ENCODE measurements at places on chromosomes 2 and 18.

DNA sequence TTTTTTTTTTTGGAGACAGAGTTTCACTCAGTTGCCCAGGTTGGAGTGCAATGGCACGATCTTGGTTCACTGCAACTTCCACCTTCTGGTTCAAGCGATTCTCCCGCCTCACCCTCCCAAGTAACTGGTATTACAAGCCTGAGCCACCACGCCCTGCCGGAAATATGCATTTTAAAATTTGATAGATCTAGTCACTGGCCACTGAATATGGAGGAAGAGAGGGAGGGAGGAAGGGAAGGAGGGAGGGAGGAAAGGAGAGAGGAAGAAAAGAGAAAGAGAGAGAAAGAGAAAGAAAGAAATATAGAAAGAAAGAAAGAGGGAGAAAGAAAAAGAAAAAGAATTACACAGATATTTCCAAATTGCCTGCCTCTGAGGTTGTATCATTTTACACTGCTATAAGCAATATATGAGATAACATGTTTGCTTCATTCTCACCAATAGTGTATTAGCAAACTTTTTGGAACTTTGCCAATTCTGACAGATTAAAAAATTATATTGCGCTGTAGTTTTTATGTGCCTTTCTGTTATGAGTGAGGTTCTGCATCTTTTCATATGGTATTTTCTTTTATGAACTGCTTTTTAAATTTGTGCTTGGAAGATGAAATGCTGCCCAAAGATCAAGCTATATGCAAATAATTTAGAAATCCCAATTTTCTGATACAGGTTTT is 161.2 kb upstream of the MAP3K20 start:
- no peak for DNase-seq

- no peak for DNase-seq
Measured at GRCh38 chr2:121019071-121019470, 265.9 kb downstream of the TFCP2L1 start.

DNA sequence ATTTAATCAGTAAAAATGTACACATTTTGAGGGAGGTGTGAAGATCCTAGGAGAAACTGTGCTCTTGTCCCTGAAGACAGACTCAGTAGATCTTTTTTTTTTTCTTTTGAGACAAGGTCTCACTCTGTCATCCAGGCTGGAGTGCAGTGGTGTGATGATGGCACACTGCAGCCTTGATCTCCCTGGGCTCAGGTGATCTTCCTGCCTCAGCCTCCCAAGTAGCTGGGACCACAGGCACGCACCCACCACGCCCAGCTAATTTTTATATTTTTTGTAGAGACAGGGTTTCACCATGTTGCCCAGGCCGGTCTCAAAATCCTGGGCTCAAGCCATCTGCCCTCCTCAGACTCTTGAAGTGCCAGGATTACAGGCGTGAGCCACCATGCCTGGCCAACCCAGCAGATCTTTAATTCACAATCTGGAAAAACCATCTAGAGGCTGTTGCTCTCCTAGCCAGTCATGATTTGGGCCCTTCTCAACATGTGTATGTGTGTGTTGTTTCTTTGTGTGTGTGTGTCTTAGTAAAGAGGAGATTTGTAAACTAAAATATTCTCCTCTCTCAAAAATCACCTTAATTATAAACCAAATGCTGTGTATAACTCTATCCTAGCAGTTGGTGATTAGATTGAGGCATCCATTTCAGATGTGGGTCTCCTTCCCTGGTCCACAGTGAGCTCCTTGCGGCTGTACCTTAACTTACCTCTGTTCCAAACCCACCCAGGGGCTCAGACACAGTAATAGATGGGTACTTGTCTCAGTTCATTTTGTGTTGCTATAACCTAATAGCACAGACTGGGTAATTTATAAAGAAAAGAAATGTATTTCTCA is 3.9 kb upstream of the MYCN start:
- no peak for DNase-seq

DNA sequence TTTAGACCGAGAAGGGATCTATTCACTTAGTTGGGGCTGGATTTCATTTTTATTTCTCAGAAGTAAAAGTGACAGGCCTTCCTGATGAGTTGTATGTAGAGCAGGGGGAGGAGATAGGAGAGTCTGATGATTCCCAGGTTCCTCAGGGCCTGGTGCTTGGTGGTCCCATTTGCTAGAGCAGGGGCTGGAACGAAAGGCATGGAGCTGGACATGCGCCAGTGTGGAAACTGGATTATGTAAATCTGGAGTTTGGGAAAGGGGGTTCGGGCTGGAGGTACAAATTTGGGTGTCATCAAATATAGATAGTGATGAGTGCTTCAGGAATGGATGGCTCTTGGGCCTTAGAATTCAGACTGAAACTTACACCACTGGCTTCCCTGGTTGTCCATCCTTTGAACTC is 27.5 kb downstream of the GNLY start:
- no peak for DNase-seq

Measured in Karpas-422 (cell line).